Stimulated activated CD8-positive, alpha-beta memory T cell treated with anti-CD3 and anti-CD28 coated beads, Interleukin-15, amount 100 ng/mL, for 24 hours (primary cell): ENCODE measurements at places on chromosomes 5 and 9.

DNA sequence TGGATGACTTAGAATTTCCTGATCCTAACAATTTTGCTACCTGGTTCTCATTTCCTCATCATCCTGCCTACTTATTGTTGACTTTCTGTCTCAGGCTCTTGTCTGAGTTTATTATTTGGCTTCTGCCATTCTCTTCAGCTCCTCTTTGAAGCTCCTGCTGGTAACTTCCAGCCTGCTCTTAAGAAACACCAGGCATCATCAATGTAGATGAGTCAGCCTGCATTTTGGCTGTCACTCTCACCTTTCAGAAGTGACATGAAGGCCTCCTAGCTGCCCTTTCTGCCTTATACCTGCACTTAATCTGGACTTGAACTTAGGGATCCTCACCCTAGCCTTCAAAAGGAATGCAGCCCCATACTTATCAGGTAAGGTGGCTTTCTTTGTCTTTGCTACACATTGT is 551.8 kb upstream of the ZNF608 start:
- DNase-seq = no peak

DNA sequence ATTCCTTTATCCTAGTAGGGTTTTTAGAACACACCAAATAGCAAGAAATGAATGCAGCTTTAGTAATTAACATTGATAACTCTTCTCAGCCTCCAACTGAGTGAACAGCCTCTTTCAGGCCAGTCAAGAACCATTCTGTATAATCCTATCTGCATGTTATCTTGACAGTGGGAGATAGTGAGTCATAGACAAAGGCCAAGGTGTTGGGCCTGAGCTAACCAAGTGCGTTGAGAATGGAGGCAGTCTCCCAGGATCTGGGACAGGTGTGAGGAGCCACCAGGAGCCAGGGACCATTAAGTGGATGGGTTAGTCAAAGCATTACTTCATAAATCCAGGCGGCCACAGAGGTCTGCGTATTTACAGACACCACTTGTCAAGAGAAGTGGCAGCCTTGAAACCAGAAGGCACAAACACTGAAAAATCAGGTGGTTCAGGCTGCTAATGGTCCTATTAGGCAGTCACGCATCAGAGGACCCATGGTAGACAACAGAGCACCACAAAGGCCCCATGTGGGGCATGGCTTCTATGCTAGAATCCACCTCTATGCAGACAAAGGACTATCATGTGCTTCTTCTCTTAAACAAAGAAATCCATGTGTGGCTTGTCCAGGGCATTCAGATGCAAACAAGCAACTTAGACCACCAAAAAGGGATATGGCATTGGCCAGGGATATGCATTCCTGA is 409.7 kb upstream of the PIK3R1 start:
- DNase-seq = no peak

GRCh38 chr9:124285903-124286291 is 28.1 kb downstream of the NEK6 start:
- DNase-seq = peak; percentile 14

DNA sequence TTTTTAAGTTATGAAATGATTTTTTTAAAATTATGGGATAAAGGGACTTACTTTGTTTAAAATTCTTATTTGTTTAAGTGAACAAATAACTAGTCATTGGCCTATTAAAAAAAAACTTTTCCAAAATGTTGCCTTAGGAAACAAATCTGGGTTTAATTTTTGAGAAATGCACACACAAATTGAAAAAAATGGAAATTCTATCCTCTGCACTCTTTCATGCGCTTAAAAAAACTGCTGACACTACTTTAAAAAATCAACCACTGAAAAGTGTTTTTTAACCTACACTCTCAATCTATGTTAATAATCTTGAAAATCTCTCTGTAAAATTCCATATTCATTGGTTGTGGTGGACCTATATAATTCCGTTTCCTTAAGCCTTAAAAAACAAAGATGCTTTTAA is 163.4 kb upstream of the DAB2 start:
- no peak for DNase-seq

GRCh38 chr5:153865016-153865415 is 173.7 kb downstream of the FAM114A2 start:
- DNase-seq = no peak
